GF-D8 (cell line): ENCODE measurements at places on chromosomes 1 and 21.

- DNase-seq: no peak
These were observed 31.2 kb upstream of the ENSA start for GRCh38 chr1:150660584-150660983.

GRCh38 chr1:170241266-170241851, 95.6 kb downstream of the NTMT2 start:
- DNase-seq: no peak

DNA sequence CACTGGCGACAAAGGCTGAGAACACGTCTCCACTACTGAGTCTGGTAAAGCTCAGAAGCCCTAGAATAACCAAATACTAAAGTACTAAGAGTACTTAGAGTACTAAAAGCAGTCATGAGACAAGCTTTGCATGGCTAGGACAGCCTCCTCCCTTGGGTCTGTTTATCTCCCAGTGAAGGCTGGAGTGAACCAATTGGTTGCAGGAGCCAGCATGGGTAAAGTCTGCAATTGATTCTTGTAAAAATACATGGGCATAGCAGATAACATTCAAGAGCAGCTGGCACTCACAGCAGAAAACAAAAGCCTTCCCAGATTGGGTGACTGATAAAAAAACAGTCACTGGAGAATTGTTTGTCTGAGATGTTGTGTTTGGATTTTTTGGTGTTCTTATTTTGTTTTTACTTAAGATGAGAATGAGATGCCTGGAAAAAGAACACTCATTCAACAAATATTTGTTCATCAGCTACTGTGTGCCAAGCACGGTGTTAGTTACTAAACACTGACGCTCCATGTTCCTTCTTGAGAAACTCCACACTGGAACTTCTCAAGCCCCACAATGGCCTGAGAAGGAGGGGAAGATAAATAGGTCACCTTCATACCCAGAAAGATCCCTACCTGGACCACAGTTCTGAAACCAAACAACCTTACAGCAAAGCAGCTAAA, 3.7 kb downstream of the IRF6 start:
- DNase-seq: no peak

GRCh38 chr1:11531943-11532342, 53.0 kb downstream of the DISP3 start:
- no peak for DNase-seq

GRCh38 chr1:80498673-80499072, 1302.1 kb upstream of the ADGRL2 start:
- DNase-seq: no peak

GRCh38 chr1:166969074-166969677, 6.2 kb downstream of the ILDR2 start:
- no peak for DNase-seq
